ENCODE measurements at places on chromosomes 5 and 9. TPM values are rescaled to one million over a fixed set of nuclear protein-coding genes. Genes with fewer than 3 reads are reported as not detected.

GRCh38 chr5:40033411-40033810 is 608.6 kb upstream of the DAB2 start:
- DNase-seq: no peak
- H3K27ac ChIP-seq: no peak overlapping the region
- H3K27me3 ChIP-seq: no peaks in the 10 kb centered on the region
- H3K4me1 ChIP-seq: no peaks in the 10 kb centered on the region

DNA sequence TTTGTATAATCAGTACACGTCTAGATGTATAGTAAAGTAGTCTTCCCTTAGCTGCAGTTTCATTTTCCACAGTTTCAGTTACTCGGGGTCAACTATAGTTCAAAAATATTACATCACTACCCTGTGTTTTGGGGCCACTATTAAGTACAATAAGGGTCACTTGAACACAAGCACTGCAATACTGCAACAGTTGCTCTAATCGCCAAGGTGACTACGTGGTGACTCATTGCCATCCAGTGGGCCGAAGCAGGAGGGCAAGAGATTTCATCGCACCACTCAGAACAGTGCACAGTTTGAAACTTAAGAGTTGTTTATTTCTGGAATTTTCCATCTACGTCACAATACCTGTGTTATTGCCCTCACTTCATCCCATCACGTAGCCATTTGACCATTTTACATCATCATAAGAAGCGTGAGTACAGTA is at the start of gene ARL14EPL:
ARL14EPL (plus strand) TSS at position 379 of the 424 bp plus-strand sequence. CDS start 18,994 bp downstream, outside the sequence.
- H3K4me1 ChIP-seq: no peaks in the 10 kb centered on the region
- H3K27ac ChIP-seq: no peak within 1 kb of the TSS
- no peak for DNase-seq
- H3K27me3 ChIP-seq: no peaks in the 10 kb centered on the region
- H3K4me3 ChIP-seq: no peak within 1 kb of the TSS

- peak overlapping the region; percentile 39 for H3K4me3 ChIP-seq
- no peak for DNase-seq
- H3K27me3 ChIP-seq: no peaks in the 10 kb centered on the region
- peaks cover 10% of the 10 kb centered on the region for H3K4me1 ChIP-seq
- H3K27ac ChIP-seq: no peak overlapping the region
Measured at GRCh38 chr5:177087398-177088005, 787 bp downstream of the FGFR4 start.

GRCh38 chr9:105708405-105708804 is 14.1 kb downstream of the TMEM38B start:
- DNase-seq: no peak
- H3K27me3 ChIP-seq: no peaks in the 10 kb centered on the region
- no peak overlapping the region for H3K27ac ChIP-seq
- peaks cover 6% of the 10 kb centered on the region for H3K36me3 ChIP-seq
- H3K4me1 ChIP-seq: no peaks in the 10 kb centered on the region

The CDH12 gene
- total RNA-seq: not detected
